Stimulated activated CD4-positive, alpha-beta T cell treated with anti-CD3 and anti-CD28 coated beads, Interleukin-15, amount 100 ng/mL, for 48 hours (primary cell): ENCODE measurements at places on chromosomes 4 and X.

DNA sequence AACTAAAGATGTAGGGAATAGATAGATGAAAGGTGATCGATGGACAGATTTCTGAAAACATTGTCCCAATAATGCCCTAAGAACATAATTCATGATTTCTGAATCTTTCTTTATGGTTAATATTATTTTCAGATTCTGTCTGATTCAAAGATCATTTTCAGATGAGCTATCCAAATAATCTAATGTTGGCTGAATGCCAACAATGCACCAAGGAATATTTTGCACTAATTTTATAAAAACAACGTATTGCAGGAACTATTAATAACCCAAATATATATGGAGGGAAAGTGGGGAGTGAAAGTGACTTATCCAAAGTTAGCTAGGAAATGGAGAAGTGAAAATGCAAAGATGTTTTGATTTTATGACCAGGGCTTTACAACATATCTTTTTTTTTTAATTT lies 1675.5 kb downstream of the STIM2 start:
- no peak for DNase-seq

- DNase-seq, result no peak
Observed at GRCh38 chr4:181517491-181517890, 725.7 kb upstream of the TENM3 start.

DNA sequence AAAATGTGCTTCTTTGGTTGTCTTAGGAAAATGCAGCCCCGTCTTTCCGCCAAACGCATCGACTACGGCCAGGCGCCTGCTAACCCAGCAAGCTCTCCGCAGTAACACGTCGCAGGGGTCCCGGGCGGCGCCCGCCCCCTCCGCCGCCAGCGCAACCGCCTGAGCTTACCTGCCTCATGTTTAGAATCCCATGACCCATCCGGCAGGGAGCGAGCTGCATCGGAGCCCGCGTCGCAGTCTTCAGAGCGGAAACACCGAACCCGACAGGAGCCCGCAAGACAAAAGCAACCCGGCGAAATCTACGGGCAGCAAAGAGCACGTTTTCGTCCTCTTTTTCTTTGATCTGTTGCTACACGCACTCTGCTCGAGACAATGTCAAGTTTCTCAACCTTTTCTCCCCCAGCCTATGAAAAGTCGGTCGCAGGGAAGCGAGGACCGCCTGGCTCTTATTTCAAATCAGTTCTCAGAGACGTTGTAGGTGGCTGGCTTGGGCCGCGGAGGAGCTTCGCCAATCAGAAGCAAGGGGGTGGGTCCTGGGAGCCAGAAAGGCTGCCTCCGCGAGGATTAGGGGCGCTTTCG lies at the start of gene MID1:
TSS of gene MID1 (minus strand) at position 465 of the 579 bp plus-strand sequence. CDS start 53,038 bp downstream, outside the sequence.
- DNase-seq, result no peak

DNA sequence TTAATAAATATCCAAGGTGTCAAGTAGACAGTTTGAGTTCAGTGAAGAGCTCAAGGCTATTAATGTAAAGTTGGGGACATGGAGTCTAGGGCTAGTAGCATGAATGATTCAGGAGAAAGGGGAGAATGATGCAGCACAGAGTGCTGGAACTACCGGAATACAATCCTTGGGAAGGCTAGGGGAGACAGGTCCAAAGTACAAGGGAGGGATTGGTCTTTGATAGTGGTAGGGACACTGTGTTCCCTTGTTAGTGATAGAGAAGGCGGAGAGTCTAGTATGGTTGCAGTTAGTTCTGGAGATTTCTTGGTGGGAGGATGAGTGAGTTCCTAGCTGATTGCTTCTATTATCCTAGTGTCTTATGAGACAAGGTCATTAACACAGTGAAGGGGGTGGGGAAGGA lies 8.7 kb downstream of the GCNA start:
- DNase-seq, result no peak

- peak; percentile 24 for DNase-seq
Observed at GRCh38 chr4:147707892-147708672, 23.8 kb upstream of the ARHGAP10 start.

GRCh38 chr4:119854364-119854763 lies 212.3 kb downstream of the MAD2L1 start:
- DNase-seq, result no peak

DNA sequence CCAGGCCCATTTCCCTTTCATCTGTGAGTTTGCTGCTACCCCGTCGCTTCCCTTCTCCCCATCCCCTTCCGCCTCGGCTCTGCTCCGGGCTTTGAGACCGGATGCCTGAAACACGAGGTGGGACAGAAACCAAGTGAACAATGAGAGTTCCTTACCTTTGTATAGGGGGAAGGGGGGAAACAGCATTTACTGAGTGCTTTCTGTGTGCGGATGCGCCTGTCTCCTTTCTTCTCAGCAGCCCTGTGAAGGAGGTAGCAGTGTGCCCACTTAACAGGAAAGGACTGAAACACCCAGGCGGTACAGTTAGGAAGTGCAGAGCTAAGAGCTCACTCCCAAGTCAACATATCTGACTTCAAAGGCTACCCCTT lies 43.2 kb upstream of the TMSB15B start:
- peak; percentile 11 for DNase-seq

DNA sequence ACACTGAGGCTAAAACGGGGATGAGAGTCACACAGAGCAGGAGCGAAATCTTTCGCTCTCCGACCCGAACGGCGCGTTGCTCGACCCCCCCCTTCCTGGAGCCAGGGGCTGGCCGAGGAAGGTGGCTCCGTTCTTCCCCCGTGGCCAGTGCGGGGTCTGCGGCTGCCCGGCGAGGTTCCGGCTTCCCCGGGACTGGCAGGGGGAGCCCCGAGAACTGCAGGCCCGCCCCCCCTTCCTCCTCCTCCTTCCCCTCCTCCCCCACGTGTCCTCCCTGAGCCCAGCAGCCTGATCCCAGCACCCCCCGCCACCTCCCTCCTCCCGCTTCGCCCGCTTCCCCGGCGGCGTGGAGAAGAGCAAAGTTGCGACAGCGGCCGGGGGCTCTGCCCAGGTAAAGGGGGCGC lies 2.4 kb upstream of the BCORL1 start:
- no peak for DNase-seq

- no peak for DNase-seq
Observed at GRCh38 chr4:111946800-111947199, 198.5 kb upstream of the FAM241A start.
